EL (cell line): ENCODE measurements at places on chromosomes 12 and 14.

DNA sequence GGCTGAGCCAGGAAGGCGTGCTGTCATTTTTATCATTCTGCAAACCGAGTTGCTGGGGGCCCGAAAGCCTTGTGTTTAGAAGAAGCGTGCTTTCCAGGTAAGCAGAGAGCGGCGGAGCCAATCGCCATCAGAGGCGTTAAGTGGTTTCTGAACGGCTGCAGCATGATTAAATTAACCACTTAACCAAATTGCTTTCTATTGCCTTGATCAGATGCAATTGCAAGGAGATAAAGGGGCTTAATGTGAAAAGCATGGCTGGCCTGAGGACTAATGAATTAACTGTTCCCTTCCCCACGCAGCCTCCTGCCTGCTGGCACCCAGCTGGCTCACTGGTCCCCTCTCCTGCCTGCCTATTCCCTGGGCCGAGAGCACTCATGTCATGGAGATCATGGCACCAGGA, 36.6 kb upstream of the CHGA start:
- no peak for DNase-seq

- peak; percentile 1 for DNase-seq
Observed at GRCh38 chr12:133106253-133106652, 23.8 kb downstream of the ZNF891 start.

- DNase-seq: no peak
Observed at GRCh38 chr12:100166232-100166631, 23.6 kb upstream of the BLTP3B start.

- no peak for DNase-seq
Observed at GRCh38 chr12:108004319-108004718, 124.8 kb upstream of the WSCD2 start.
